Colonic mucosa (tissue), 4 donors: ENCODE measurements at places on chromosomes 12 and 14. TPM values are rescaled to one million over a fixed set of nuclear protein-coding genes. Genes with fewer than 3 reads are reported as not detected.

DNA sequence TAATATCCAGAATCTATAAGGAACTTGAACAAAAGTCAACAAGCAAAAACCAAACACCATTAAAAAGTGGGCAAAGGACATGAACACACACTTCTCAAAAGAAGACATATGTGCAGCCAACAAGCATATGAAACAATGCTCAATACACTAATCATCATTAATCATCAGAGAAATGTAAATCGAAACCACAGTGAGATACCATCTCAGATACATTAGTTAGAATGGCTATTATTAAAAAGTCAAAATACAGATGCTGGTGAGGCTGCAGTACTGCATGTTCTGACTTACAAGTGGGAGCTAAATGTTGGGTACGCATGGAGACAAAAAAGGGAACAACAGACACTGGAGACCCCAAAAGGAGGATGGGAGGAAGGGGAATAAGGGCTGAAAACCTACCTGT lies 67.1 kb downstream of the BLTP3B start:
- H3K27ac ChIP-seq = no peak overlapping the region
- no peak overlapping the region for H3K4me3 ChIP-seq
- no peaks in the 10 kb centered on the region for H3K4me1 ChIP-seq
- H3K27me3 ChIP-seq = no peaks in the 10 kb centered on the region
- no peak for DNase-seq
- H3K36me3 ChIP-seq = no peaks in the 10 kb centered on the region

RND1 gene
- 3.4 TPM for total RNA-seq

GRCh38 chr14:56073799-56074198 lies 44.4 kb upstream of the PELI2 start:
- DNase-seq = no peak
- H3K27ac ChIP-seq = no peak overlapping the region
- no peak overlapping the region for H3K4me3 ChIP-seq
- H3K27me3 ChIP-seq = no peaks in the 10 kb centered on the region
- H3K4me1 ChIP-seq = no peaks in the 10 kb centered on the region
- no peaks in the 10 kb centered on the region for H3K36me3 ChIP-seq

- no peak overlapping the region for H3K4me3 ChIP-seq
- H3K27me3 ChIP-seq = no peaks in the 10 kb centered on the region
- H3K27ac ChIP-seq = no peak overlapping the region
- H3K4me1 ChIP-seq = no peaks in the 10 kb centered on the region
Measured at GRCh38 chr12:100447381-100447780, 26.3 kb upstream of the NR1H4 start.

DNA sequence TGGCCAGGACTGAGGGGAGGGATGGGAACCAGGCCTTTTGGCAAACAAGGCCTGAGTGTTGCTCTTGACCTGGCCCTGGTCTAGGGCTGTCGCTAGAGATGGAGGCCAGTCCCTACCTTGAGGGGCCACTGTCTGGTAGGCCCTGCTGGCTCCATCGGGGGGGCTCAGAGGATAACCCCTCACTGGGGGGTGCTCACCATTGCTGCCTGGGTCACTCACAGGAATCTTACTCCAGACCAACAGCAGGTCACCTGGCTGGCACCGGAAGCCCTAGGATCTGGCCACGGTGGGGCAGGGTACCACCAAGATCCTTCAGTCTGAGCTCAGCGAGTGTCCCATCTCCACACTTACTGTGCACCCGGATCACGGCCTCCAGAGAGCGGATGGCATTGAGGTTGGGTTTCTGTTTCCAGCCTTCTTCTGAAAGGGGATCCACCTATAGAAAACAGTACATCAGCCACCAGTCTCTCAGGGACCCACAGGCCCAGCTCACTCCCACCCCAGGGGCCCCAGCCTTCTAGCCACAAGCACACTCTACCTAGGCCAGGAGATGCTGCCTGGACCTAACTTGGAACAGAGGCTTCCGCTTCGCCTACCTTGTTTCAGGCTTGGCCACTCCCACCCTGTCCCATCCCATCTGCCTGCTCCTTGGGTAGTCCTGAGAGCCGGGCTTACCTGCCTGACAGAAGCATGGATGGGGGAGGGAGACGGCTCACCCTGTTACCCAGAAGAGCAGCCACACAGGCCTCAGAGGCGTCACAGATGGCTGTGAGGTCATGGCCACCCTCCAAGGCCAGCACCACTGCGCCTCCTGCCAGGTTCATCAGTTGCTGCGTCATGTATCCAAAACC lies 12.2 kb downstream of the SLC48A1 start:
- no peaks in the 10 kb centered on the region for H3K4me1 ChIP-seq
- no peak overlapping the region for H3K4me3 ChIP-seq
- peaks cover 16% of the 10 kb centered on the region for H3K36me3 ChIP-seq
- DNase-seq = no peak

TAS2R31 gene
- total RNA-seq = 2.0 TPM

RPGRIP1 gene
- 0.40 TPM for total RNA-seq

GRCh38 chr12:57745485-57745881 lies 644 bp downstream of the TSPAN31 start:
- DNase-seq = no peak
- H3K27ac ChIP-seq = peak overlapping the region; percentile 73
- peaks cover 6% of the 10 kb centered on the region for H3K36me3 ChIP-seq
- no peaks in the 10 kb centered on the region for H3K4me1 ChIP-seq

DNA sequence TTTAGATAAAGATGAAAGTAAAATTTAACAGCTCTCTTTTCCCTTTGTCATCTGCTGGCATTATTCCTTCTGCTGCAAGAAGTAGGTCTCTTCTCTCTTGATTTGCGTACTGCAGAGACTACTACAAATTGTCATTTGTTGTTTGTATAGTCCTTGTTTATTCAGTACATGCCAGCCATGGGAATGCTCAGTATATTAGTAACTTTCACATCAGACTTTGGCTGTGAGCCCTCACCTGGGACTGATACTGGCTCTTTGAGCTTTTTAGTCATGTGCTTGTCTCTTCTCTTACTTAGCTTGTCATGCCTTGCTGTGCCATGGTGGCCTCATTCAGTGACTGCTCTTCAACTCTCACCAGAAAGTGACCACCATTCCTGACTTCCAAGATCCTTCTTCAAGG lies 169.8 kb downstream of the PRKCH start:
- no peak for DNase-seq
- no peaks in the 10 kb centered on the region for H3K4me1 ChIP-seq
- H3K27me3 ChIP-seq = no peaks in the 10 kb centered on the region
- H3K4me3 ChIP-seq = no peak overlapping the region

DNA sequence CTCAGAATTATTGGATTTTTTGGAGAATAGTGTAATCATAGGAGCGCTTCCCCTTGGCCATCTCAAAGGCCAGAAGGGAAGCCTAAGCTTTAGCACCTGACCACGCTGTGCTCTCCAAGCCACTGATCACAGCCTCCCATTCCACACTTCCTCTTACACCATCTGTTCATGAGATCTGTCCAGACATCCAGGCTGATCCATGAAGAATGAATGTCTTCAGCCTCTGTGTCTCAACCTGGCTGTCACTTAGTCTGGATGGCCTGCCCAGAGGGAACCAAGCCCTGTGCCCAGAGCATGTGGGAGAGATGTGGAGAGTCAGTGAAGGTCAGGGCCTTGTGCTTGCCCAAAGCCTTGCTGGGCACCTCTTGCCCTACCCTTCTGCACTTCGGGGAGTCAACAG lies 40.5 kb downstream of the TSPAN11 start:
- no peaks in the 10 kb centered on the region for H3K27me3 ChIP-seq
- no peak overlapping the region for H3K27ac ChIP-seq
- no peak overlapping the region for H3K4me3 ChIP-seq
- no peaks in the 10 kb centered on the region for H3K36me3 ChIP-seq

LPAR5 gene
- 32.7 TPM for total RNA-seq
